Esophagus squamous epithelium (tissue), 5 donors: ENCODE measurements at places on chromosomes 3 and 15.

- DNase-seq = no peak
Measured at GRCh38 chr3:152834776-152835600, at the start of gene P2RY1. Gene P2RY1, plus strand, starts transcription at chr3:152835131. Its CDS starts 652 bp downstream, at chr3:152835783.

DNA sequence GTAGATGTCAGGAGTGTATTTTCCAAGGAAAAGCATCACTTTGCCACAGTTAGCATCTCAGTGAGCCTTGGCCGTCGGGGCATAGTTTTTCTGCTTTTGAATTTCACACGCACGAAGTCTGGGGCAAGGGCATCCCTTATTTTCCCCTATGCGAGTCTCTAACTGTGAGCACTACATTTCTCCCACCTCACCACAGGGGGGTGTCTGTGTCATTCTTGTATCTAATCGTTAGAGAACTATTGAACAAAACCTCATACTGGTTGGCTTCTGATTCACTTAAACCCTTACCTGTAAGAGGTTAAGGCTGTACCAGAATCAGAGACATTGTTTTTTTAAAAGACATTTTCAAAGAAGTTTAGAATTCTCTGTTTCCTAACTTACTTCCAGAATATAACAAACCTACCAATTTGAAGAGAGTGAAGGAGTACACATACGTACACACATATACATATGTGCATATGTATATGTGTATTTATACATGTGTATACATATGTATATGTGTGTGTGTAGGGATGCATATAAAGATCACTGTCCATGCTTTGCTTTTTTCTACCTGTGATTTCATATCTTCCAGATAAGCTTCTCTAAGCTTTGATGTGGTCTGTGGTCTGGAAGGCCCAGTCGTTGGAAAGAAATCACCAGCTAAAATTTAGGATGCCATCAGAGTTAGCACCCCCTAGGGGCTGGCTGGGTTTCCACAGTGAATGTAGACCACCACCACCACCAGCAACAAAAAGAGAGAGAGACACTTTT, 49.4 kb downstream of the MYZAP start:
- no peak for DNase-seq

DNA sequence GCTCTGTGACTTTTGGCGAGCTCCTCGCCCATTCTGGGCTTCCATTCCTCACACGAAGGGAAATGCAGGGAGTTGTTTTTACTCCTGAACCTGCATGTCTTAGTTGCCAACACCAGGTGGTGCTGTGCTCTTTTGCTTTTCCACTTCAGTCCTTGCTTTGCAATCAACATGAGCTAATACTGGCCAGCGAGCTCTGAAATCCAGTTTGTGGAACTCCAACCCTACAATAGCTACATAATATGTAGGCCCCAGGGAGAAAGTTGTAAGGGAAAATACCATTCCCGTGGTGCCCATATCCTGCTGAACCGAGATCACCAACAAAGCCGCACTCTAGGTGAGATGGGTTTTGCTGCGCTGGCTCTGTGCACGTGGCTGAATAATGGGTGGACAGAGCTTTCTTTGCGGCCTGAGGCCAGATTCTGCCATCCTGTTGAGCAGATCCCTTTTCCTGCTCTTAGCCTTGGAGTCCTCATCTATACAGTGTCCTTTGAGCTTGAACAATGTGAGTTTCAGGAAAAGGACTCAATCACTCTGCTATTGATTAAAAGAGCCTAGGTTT, 25.0 kb downstream of the LSM3 start:
- no peak for DNase-seq

DNA sequence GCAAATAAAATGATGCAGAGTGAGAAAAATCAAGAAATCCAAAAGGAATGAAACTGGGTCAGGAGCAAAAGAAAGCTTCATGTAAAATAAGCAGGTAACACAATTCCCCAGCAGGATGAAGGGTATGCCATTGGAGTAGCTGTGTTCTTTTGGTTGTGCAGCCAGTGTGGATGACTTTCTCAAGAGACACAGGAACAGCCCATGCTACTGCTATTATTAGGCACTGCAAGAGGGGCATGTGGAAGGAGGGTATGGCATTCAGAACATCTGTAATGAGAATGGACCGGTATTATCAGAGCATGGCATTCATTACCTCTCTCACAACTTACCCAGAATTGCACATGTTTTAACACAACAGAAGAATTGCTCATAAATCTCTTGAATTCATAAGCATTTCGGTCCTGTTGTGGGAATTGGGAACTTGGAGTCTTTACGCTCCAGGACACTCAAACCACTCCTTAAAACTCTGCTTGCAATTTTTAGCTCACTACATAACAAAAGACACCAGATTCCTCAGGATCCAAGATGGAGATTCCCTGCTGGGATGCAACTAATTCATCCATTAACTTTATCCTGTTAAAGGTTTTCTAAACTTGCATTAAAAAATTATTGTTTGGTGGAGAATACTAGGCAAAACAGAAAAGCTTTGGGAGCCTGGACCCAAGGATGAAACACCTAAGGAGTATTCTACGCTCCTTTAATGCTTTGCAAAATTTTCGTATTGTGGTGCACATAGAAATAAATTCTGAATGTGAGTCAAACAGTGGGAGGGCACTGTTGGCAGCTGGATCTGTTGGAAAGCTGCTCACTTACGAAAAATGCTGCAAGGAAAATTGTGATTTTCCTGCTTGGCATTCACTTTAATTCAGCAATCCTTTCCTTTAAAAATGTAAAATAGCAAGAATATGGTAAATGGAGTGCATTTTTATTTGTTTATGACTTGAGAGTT, 34.6 kb upstream of the CDIN1 start:
- no peak for DNase-seq

GRCh38 chr3:187252311-187252710, 39.2 kb downstream of the MASP1 start:
- no peak for DNase-seq

- no peak for DNase-seq
Measured at GRCh38 chr15:92846741-92847140, 53.4 kb upstream of the CHD2 start.

- DNase-seq = no peak
Measured at GRCh38 chr15:27438403-27439375, 467.7 kb downstream of the GABRG3 start.

- no peak for DNase-seq
Measured at GRCh38 chr3:23807424-23808015, 1.8 kb downstream of the UBE2E1 start.

- DNase-seq = no peak
Measured at GRCh38 chr3:181794011-181794790, 82.5 kb downstream of the SOX2 start.

- no peak for DNase-seq
Measured at GRCh38 chr15:78804391-78804792, 6.9 kb downstream of the ADAMTS7 start.

DNA sequence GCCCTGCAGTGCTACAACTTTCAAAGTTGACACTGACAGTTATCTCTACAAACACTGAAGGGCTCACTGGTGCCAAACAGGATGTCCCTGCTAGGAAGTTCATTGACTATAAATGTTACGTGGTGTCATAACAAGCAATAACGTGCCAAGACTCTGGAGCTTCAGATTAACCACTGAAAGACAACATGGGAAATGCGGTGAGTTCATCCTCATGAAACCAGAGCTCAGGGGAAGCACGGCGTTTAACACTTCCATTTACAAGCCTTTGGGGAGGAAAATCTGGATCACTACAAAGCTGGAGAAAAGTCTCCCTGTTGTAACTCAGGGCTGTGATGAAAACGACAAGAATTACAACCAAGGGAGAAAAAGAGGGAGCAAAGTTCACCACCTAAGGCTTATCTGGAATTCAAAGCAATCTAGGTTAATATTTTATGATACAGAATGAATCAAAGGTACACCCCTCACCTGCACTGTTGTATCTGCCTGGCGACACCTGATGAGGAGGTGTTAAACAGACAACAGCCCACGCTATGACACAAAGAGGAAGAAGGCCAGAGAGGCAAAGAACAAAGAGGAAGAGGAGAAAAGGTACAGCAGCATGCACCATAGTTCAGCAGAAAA, 27.0 kb downstream of the SHQ1 start:
- no peak for DNase-seq

DNA sequence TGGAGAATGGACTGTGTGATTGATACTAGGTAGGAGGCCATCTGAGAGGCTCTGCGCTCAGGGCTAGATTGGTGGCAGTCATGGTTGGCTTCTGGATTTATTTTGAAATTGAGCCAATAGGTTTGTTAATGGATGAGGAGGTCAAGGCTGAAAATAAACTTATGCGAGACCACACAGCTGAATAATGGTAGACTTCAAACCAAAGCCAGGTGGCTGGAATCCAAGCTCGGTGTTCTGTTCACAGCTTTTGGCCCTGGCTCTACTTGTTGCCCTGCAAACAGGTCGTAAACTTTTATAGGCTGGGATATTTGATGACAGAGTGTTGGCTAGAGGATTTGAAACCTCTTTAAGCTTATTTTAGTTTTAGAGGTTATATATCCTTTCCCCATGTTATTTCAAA, 160.4 kb downstream of the CHL1 start:
- DNase-seq = no peak

DNA sequence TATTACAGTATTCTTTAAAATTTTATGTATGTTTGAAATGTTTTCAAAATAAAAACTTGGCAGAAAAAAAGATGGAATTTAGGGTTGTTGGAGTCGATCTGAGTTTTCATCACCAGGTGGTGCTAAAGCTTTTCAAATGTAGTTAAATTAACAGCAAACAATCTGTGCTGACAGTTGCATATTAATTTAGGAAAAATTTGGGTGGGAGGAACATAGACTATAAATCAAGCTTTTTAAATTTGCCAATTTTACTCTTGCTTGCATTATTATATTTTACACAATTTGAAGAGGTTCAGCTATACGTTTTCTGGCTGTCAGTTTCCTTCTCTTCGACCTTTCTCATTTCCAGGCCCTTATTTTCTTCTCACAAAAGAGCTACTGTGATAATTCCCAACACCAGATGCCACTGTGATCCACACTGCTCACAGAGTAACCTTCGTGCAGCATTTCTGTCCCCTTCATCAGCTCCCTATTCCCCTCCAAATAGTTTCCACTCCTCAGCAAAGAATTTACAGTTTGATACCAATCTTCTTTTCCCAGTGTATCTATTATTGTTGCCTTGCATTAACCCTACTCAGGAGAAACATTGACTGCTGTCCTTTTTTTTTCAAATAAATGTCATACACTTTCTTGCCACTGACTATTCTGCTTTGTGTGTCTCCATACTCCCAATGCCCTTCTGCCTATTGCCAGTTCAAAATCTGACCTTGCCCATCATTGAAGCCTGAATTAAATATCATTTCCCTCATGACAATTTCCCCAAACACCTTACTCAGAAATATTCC, 53.4 kb upstream of the EIF5A2 start:
- no peak for DNase-seq

GRCh38 chr3:177208781-177209180, 11.5 kb upstream of the TBL1XR1 start:
- no peak for DNase-seq

- DNase-seq = no peak
Measured at GRCh38 chr3:141308588-141309218, 59.6 kb upstream of the ZBTB38 start.

- DNase-seq = no peak
Measured at GRCh38 chr3:63467392-63467791, 185.1 kb upstream of the SNTN start.

GRCh38 chr3:190175490-190175889, 54.8 kb upstream of the P3H2 start:
- DNase-seq = no peak

DNA sequence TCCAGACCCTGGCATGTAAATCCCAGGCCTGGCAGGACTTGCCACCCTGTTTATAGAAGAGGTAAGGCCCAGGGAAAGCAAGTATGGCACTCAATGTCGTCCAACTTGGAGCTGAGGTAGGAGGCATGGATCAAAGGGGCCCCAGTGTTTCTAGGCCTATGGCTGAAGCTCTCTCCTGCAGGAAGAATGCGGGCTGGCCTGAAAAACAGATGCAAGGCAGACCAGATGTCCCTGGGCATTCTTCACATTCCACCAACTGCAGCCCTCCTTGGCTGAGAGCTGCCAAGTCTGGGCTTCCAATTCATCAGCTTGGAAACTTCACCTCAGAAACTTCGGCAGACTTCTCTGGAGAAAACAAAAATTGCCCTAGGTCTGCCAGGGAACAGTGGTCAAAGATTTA, 22.2 kb downstream of the MESD start:
- DNase-seq = no peak

DNA sequence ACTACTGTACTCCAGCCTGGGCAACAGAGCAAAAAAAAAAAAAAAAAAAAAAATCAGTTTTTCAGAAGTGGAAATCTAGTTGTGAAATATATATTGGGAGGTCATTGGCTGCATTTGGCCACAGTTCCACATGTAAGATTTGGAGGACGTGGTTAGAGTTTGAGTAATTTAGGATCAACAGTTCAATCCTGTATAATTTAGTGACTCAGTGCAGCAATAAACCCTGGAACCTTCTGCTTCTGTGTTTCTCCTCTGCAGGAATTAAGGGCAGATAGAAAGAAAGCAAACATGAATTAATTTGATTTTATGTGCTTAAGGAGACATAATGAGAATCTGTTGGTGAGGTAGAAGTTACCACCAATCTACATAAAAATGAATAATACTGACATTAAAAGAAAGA, 347.0 kb downstream of the PTPRG start:
- no peak for DNase-seq
